ENCODE measurements at places on chromosomes 4 and X. TPM values are rescaled to one million over a fixed set of nuclear protein-coding genes. Genes with fewer than 3 reads are reported as not detected.

Gene OSTC
- 283 TPM for total RNA-seq

Gene SPANXA1
- total RNA-seq, result not detected

Gene SLITRK2
- total RNA-seq, result not detected

Gene NEXMIF
- total RNA-seq, result not detected

Gene MAGEC2
- not detected for total RNA-seq

Gene DKK2
- total RNA-seq, result not detected

Gene INTS6L
- total RNA-seq, result 1.6 TPM

Gene CITED1
- 0.53 TPM for total RNA-seq

Gene SLC49A3
- total RNA-seq, result 1.9 TPM

Gene POF1B
- total RNA-seq, result not detected

Gene AFP
- total RNA-seq, result 1.2 TPM

Gene PACRGL
- 17.2 TPM for total RNA-seq

Gene EGFL6
- not detected for total RNA-seq

Gene GPC4
- not detected for total RNA-seq

Gene FAM50A
- total RNA-seq, result 56.9 TPM

Gene MAGEA8
- not detected for total RNA-seq

Gene NCAPG
- 24.8 TPM for total RNA-seq

Gene F9
- not detected for total RNA-seq

Gene RENBP
- 2.3 TPM for total RNA-seq

Gene SMR3B
- not detected for total RNA-seq

Gene TIMM17B
- total RNA-seq, result 43.5 TPM

Gene PNMA3
- not detected for total RNA-seq

Gene AR
- 3.7 TPM for total RNA-seq

Gene ARSJ
- 24.5 TPM for total RNA-seq

Gene PROM1
- total RNA-seq, result not detected

Gene HTR2C
- not detected for total RNA-seq

Gene PSAPL1
- total RNA-seq, result not detected

Gene DGAT2L6
- not detected for total RNA-seq

Gene CSAG1
- not detected for total RNA-seq

Gene MAGEA2B
- not detected for total RNA-seq

Gene ARHGAP36
- total RNA-seq, result not detected

Gene SOD3
- total RNA-seq, result 1.4 TPM

Gene NIPAL1
- total RNA-seq, result 1.4 TPM
